CD4-positive, alpha-beta T cell treated with Interleukin-10 for 1 hour (primary cell): ENCODE measurements at places on chromosomes 2 and 18.

DNA sequence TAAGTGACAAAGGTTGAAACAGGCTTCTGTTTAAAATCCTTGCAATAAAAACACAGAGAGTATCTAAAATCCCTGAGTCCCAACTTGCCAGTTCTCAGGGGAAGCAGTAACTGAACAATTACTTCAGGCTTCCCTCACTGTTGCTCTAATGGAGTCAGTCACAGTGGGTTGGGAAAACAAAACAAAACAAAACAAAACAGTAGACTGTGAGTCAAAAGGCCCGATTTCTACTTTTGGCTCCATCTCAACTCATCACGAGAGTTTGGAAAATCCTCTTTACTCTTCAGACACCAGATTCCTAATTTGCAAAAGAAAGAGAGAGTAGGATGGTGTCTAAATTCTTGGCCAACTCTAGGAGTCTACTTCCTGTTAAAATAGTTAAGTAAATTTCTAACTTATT, 1.1 kb downstream of the FSHR start:
- DNase-seq: no peak

DNA sequence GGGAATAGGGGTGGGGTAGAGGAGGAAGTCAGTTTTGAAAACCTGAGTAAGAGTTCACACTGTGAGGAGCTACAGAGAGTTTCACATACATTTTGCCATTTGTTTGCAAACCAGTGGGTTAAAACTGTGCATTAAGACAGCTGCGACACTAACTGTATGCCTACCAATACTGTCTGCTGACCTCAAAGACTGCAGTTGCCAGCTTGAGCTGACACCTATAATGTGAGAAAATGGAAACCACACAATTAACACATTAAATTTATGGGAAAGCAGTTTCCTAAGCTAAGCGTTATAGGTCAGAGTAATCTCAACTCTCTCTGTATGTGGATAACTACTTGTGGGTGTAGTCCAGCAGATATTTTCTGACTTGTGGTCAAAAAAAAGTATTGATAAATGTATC, 756.6 kb upstream of the GCFC2 start:
- DNase-seq: no peak

DNA sequence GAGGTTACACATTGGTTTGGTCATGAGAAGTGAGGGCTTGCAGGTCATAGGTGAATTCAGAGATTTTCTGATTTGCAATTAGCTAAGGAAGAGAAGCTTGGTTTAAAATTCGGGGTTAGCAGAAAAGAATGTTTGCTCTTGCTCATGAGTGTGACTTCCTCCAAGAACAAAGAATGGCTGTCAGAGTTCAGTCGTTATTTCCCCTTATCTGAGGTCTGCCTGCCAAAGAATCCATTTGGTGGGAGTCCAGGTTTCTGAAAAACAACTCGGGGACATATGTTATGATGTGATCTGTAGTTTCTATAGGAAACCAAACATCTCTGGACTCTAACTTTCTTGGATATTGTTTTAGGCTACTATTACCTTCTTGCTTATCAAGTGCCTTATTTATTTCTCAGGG, 3.2 kb upstream of the UGT1A6 start:
- DNase-seq: no peak

GRCh38 chr2:122636097-122636496, 880.6 kb downstream of the TSN start:
- DNase-seq: no peak

- no peak for DNase-seq
Measured at GRCh38 chr2:168155046-168155445, 92.3 kb downstream of the STK39 start.

- DNase-seq: no peak
Measured at GRCh38 chr2:1651121-1652033, 92.9 kb downstream of the PXDN start.

DNA sequence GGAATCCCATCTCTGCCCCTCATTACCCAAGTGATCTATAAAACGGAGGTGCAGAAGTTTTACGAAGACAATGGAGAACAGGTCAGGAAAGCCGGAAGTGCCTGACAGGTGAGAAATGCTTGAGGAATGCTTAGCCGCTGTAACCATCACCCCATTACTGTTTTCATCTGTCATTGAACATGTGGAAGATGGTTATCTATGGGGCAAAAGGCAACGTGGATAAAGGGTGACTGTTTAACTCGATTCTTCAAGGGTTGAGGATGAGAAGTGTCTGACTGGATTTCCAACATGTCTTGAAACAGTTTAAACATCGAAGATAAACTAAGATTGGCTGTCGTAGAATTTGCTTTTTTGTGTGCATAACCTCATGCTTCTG, 17.3 kb downstream of the HK2 start:
- DNase-seq: no peak

DNA sequence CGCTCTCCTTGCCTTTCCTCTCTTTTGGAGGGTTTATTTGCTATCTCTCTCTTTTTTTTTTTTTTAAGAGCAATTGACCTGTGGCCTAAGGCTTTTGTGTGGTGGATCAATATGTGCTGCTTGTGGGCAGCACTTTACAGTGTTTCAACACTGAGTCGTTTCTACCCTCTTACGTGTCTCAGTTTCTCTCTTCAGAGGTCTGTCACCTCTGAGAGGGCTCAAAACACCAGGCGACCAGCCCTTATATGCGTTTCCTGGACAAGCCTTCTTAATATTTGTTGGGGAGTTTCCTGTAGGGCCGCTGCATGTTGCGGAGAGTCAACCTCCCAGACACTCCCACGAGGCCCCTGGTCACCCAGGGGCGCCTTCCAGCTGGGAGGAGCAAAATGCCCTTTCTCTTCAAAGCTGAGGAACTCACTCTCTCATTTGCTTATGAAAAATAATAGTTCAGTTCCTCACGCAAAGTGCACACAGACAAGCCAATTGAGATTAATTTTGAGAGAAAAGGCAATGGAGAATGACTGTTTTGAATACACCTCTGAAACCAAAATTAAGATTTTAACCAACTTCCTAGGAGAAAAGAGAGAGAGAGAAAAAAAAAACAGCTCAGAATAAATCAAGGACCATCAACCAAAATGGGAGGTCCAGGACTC, 96.3 kb upstream of the B3GNT2 start:
- DNase-seq: no peak

- DNase-seq: peak; percentile 88
Measured at GRCh38 chr18:2654928-2655177, 673 bp upstream of the SMCHD1 start.

GRCh38 chr2:45506756-45507155, 104.3 kb downstream of the SRBD1 start:
- DNase-seq: no peak

- no peak for DNase-seq
Measured at GRCh38 chr18:27762054-27762453, 414.9 kb downstream of the CDH2 start.

DNA sequence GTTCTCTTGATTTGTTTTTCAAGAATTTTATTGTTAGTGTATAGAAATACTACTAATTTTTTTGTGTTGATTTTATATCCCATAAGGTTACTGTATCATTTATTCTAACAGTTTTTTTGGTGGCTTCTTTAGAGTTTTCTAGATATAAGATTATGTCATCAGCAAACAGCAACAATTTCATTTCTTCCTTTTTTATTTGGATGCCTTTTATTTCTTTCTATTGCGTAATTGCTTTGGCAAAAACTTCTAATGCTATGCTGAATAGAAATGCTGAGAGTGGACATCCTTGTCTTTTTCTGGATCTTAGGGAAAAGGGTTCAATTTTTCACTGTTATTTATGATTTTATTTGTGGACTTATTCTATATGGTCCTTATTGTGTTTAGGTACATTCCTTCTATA, 298.8 kb downstream of the RPRM start:
- DNase-seq: no peak
